ENCODE measurements at places on chromosomes 16 and 17.

DNA sequence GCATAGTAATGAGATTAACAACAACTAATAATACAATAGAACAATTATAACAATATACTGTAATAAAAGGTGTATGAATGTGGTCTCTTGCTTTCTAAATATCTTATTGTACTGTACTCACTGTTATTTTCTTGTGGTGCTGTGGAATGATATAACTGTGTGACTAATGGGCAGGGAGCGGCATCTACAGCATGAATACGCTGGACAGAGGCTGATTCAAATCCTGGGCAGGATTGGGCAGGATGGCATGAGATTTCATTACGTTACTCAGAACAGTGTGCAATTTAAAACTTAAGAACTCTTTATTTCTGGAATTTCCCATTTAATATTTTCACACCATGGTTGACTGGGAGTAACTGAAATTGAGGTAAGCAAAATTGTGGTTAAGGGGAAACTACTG is 1239.8 kb upstream of the GOT2 start:
- DNase-seq = no peak

DNA sequence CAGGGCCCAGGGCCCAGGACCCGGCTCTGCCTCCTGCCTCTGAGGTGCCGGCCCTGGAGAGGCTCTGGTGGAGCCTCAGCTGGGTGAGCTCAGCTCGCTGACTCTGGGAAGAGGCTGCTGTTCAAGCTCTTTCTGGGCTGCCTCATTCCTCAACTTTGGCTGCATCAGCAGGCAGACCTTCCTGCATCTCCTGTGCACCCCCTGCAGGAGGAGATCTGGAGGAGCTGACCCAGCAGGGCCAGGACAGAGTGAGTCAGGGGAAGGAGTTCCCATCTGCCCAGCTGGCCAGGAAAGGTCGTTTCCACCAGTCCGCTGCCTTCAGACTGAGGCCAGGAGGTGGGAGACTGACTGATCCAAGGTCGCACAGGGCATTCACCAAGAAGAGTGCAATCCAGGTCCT is 10.7 kb downstream of the CRHR1 start:
- peak; percentile 59 for DNase-seq

GRCh38 chr17:44023545-44024270 is 8.9 kb upstream of the TMEM101 start:
- no peak for DNase-seq

DNA sequence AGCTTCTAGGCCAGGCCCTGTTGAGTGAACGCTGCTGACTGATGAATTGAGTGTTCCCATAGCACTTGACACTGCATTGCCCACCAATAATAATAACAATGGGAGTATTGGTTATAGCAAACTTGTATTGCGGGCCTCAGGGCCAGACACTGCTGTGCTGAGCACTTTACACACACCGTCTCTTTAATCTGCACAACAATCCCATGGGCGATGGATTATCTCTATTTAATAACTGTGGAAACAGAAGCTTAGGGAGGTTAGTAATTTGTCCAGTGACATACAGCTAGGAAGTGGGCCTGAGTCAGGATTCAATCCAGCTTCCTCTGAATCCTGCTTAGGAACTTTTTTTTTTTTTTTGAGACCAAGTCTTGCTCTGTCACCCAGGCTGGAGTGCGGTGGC is 11.2 kb downstream of the ARHGAP23 start:
- DNase-seq = no peak

- DNase-seq = no peak
Measured at GRCh38 chr16:2250652-2251295, 613 bp downstream of the ECI1 start.

DNA sequence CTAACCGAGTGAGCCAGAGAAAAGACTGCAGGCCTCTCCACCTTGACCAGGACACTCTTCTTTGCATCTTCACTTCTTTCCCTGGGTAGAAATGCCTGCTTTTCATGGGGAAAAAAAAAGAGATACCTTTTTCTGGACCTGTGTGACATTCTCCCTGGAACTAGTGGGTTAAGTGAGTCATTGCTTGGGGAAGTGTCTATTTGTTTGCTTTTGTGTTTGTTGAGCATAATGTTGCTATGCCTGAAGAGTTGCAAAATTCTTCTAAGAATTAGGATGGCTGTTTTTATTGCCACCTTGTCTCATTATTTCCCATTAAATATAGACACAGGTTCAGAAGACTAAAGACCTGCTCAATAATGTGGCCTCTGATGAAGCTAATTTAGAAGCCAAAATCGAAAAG is 18.8 kb downstream of the CLUAP1 start:
- DNase-seq = no peak

GRCh38 chr17:19664821-19665181 is 16.2 kb downstream of the ALDH3A2 start:
- DNase-seq = no peak

GRCh38 chr17:78812855-78813254 is 27.8 kb downstream of the USP36 start:
- no peak for DNase-seq

DNA sequence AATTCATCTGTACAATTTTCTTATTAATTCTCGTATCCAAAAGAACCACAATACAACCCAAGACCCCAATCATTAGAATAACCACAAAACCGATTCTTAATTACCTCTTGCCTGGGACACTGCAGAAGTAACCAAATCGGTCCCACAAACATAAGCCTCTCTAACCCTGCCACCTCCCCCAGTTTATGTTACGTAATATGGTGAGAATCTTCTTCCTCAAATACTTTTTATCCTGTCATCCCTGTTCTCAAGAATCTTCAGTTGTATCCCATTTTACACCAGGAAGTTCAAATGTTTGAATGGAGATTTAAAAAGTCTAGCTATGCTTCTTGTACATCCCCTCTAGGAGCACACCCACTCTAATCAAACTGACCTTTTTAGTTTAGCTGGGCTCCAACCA is 269.3 kb upstream of the TBX2 start:
- no peak for DNase-seq

DNA sequence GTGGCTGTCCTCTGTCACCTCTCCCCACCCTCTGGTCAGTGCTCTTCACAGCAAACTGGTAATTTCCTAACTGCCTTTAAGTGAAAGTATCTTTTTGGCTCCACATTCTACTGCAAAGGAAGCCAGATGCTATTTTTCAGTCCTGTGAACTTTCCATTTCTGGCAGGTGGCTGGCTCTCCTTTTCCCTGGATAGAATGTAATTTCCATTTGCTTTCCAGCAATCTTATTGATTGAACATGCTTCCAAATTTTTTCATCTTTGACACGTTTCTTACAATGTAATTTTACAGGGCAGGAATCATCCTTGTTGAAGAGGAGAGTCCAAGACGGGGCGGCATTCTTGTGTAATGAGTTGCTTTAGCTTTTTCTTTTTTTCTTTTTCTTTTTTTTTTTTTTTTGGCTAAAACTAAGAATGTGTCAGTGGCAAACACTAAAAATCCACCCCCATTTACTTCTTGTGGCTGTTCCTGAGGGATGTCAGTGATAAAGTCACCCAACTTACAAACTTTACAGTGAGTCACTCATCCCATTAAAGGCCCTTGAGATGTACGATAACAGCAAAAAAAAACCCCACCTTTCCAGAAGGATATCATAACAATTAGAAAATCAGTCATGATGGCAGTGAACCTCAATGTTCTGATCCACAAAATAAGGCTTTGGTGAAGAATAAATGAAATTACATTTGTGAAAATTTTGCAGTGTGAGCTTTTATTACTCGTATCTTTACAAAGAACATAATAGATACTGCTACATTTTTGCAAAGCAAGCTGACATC is 29.4 kb upstream of the PRKCA start:
- DNase-seq = peak; percentile 71
